ENCODE measurements at places on chromosomes 3 and 15.

DNA sequence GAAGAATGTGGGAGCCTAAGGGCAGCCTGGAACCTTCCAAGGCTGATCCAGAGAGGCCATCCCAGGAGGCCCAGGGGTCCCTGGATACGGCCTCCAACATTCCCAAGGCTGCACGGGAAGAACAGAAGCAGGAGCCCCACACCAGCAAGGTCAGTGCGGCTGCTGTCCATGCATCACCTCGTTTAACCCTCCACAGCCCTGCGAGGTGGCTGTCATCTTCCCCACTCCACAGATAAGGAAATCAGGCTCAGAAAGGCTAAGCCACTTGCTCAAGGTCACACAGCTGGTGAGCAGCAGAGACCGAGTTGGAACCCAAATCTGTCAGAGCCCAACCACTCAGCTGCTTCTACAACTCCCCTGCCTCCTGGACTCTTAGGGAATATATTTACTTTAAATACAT is 21.6 kb downstream of the SEMA7A start:
- no peak for DNase-seq
- H3K4me1 ChIP-seq: peaks cover 36% of the 10 kb centered on the region
- peaks cover 60% of the 10 kb centered on the region for H3K36me3 ChIP-seq
- H3K27ac ChIP-seq: peak overlapping the region; percentile 42
- H3K27me3 ChIP-seq: no peaks in the 10 kb centered on the region

DNA sequence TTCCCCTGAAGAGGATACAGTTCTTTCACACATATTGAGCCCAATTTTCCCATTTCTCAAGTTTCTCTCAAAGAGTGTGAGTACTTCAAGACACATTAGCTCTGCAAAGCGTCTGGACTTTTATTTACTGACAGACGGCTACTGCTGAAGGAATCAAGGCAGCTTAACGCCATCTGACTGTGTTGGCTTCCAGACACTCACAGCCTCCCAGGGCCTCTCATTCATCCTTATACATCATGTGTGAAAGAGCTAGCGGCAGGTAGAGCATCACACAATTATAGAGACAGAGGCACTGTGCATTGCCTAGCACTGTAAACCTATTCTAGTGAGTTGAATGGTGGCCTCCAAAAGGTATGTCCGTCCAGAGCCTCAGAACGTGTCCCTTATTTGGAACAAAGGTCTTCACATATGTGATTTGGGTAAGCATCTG is 284.1 kb upstream of the STT3B start:
- no peak overlapping the region for H3K4me3 ChIP-seq
- no peaks in the 10 kb centered on the region for H3K27me3 ChIP-seq
- peaks cover 57% of the 10 kb centered on the region for H3K4me1 ChIP-seq
- H3K36me3 ChIP-seq: peaks cover 4% of the 10 kb centered on the region
- no peak for DNase-seq
- peak overlapping the region; percentile 81 for H3K27ac ChIP-seq

- no peaks in the 10 kb centered on the region for H3K4me1 ChIP-seq
- DNase-seq: peak; percentile 1
- H3K4me3 ChIP-seq: no peak overlapping the region
- no peaks in the 10 kb centered on the region for H3K27me3 ChIP-seq
- no peak overlapping the region for H3K27ac ChIP-seq
Measured at GRCh38 chr3:54951405-54951804, 23.5 kb upstream of the LRTM1 start.

- DNase-seq: peak; percentile 14
- H3K4me3 ChIP-seq: no peak overlapping the region
- H3K36me3 ChIP-seq: peaks cover 25% of the 10 kb centered on the region
Measured at GRCh38 chr3:126908752-126909275, 74.1 kb upstream of the PLXNA1 start.

GRCh38 chr3:55873523-55874254 is 386.6 kb upstream of the WNT5A start:
- H3K27me3 ChIP-seq: peaks cover 2% of the 10 kb centered on the region
- H3K36me3 ChIP-seq: no peaks in the 10 kb centered on the region
- H3K27ac ChIP-seq: no peak overlapping the region
- DNase-seq: no peak

GRCh38 chr15:64166102-64166890 is 3.5 kb upstream of the PPIB start:
- no peak for DNase-seq
- H3K27me3 ChIP-seq: no peaks in the 10 kb centered on the region
- H3K4me1 ChIP-seq: peaks cover 38% of the 10 kb centered on the region
- H3K4me3 ChIP-seq: no peak overlapping the region
- no peak overlapping the region for H3K27ac ChIP-seq
- peaks cover 10% of the 10 kb centered on the region for H3K36me3 ChIP-seq

GRCh38 chr15:38072348-38073177 is 138.1 kb downstream of the TMCO5A start:
- H3K27me3 ChIP-seq: peaks cover 58% of the 10 kb centered on the region
- H3K4me3 ChIP-seq: peak overlapping the region; percentile 66
- H3K36me3 ChIP-seq: peaks cover 2% of the 10 kb centered on the region
- H3K4me1 ChIP-seq: peaks cover 66% of the 10 kb centered on the region
- peak overlapping the region; percentile 68 for H3K27ac ChIP-seq

DNA sequence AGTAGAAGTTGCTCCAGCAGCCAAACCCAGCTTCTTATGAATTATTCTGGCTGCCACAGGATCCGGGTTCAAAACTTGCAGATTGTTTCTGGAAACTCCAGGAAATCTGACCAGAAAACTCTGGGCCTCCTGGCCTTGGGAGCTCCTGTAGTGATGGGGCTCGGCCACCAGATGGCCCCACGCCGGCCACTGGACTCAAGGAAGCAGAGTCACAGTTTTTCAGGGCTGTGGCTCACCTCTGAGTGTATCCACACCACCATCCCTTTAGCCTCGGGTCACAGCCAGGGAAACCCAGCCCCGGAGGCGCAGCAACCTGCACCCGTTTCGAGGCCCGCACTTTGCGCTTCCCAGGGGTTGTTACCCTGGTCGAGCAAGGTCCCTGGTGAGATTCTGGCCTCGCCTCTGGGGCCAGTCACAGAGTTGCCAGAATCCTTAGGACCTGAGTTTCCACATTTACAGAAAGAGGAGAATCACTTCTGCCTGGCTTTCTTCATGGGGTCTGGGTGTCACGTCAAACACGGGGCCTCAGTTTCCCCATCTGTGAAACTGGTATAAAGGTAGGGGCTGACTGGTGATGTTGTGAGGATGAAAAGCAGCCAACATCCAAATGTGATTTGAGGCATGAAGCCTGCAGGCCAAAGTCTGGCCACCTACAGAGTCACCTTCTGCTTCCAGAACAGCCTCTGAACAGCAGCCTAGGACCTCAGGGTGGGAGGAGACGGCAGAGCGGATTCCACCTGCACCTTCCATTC is 53.5 kb upstream of the LCTL start:
- no peaks in the 10 kb centered on the region for H3K4me1 ChIP-seq
- H3K4me3 ChIP-seq: no peak overlapping the region
- peak; percentile 58 for DNase-seq
- H3K27me3 ChIP-seq: peaks cover 29% of the 10 kb centered on the region

DNA sequence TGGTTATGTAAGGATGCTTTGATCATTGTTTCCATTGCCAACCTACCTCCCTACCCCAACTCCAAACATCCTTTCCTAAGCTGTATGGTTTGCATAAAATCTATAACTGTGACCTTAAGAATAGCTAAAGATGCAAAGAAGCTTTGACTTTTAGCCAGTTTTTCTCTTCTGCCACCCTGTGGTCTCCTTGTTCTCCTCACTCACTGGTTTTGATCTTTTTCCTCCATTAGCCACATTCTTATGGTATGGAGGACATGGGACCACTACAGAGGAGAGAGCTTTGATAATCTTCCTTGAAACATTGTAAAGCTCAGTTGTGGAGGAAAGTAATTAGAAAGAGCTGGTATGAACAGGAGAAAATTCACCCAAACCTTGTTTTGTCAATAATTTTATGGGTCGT is 115.9 kb downstream of the NEK11 start:
- DNase-seq: no peak
- H3K27me3 ChIP-seq: no peaks in the 10 kb centered on the region
- H3K27ac ChIP-seq: no peak overlapping the region
- no peak overlapping the region for H3K4me3 ChIP-seq
- no peaks in the 10 kb centered on the region for H3K36me3 ChIP-seq

DNA sequence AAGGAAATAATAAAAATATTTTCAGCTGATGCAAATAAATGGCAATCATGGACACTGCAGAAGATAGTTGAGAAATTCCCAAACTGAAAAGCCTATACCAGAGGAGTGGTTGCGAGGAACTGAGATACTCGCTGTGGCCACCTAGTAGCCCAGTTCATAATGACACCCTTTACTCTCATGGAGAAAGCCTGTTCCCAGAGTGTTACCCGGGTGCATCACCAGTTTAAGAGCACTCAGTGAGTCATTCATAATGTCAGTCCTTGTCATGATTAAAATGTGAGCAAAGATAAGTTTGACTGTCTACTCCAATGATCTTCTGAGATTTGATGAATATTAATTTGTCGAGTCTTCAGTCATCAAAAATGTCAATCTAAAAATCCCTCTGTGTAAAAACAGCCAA is 138.4 kb upstream of the LRRC3B start:
- DNase-seq: no peak
- no peak overlapping the region for H3K4me3 ChIP-seq
- H3K27me3 ChIP-seq: no peaks in the 10 kb centered on the region
- H3K4me1 ChIP-seq: no peaks in the 10 kb centered on the region
- H3K27ac ChIP-seq: no peak overlapping the region

DNA sequence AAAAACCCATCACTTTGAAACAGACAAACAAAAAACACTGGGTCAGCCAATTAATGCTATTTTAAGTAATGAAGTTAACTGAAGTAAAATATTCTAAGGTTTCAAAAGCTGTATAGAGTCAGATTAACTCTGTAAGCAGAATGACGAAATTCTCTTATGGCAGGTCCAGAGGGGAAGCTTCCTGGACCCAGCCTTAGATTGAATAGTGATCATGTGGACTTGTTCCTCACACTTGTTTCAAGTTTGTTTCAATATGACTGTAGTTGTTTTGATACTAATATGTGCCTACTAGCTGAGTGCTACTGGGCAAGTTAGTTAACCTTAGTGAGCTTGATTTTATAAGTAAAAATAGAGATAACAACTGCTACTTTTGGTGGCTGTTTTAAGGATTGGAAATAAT is 32.6 kb downstream of the PLS1 start:
- DNase-seq: no peak
- H3K4me1 ChIP-seq: peaks cover 4% of the 10 kb centered on the region
- H3K27ac ChIP-seq: no peak overlapping the region
- H3K4me3 ChIP-seq: no peak overlapping the region
- no peaks in the 10 kb centered on the region for H3K27me3 ChIP-seq

GRCh38 chr3:28994161-28994905 is 286.5 kb upstream of the RBMS3 start:
- no peaks in the 10 kb centered on the region for H3K36me3 ChIP-seq
- H3K4me3 ChIP-seq: no peak overlapping the region
- no peak overlapping the region for H3K27ac ChIP-seq
- H3K4me1 ChIP-seq: peaks cover 9% of the 10 kb centered on the region

GRCh38 chr3:186081678-186082077 is 27.2 kb downstream of the ETV5 start:
- no peaks in the 10 kb centered on the region for H3K4me1 ChIP-seq
- no peak for DNase-seq
- peaks cover 13% of the 10 kb centered on the region for H3K27me3 ChIP-seq
- no peaks in the 10 kb centered on the region for H3K36me3 ChIP-seq
- no peak overlapping the region for H3K27ac ChIP-seq

DNA sequence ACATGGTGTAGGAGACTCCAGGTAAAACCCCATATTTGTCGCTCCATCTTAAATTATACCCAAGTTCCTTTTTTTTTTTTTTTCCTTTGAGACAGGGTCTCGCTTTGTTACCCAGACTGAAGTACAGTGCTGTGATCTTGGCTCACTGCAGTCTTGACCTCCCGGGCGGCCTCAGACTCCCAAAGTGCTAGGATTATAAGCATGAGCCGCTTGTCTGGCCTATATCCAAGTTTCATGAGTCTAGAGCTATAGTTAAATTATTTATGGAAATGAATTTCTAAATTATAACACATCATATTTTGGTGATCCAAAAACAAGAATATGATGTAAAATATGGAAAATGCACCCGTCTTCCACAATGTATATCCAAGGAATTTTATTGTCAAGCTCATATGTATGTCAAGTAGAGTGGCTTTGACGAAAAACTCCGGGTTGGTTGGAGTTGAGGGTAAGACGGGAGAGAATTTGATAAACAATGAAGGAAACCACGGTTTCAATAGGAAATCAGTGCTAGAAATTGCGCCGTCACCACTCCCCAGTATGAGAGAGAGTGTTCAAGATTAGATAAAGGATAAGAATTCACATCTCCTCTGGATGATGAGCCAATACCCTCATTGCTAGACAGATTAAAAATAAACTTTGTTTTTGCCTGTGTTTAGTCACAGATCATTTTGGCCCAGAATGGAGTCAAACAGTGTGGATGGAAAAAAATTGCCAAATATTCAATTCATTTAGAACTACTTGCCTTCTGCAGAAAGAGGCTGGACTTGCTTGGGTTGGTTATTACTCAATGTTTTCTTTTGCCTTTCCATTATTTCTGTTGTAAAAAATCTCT is 209.2 kb upstream of the NR2F2 start:
- no peaks in the 10 kb centered on the region for H3K36me3 ChIP-seq
- peaks cover 3% of the 10 kb centered on the region for H3K27me3 ChIP-seq
- H3K27ac ChIP-seq: no peak overlapping the region

GRCh38 chr3:133535971-133536881 is 37.3 kb upstream of the CDV3 start:
- no peak overlapping the region for H3K4me3 ChIP-seq
- no peaks in the 10 kb centered on the region for H3K27me3 ChIP-seq
- peaks cover 2% of the 10 kb centered on the region for H3K4me1 ChIP-seq
- H3K36me3 ChIP-seq: no peaks in the 10 kb centered on the region
- DNase-seq: no peak

DNA sequence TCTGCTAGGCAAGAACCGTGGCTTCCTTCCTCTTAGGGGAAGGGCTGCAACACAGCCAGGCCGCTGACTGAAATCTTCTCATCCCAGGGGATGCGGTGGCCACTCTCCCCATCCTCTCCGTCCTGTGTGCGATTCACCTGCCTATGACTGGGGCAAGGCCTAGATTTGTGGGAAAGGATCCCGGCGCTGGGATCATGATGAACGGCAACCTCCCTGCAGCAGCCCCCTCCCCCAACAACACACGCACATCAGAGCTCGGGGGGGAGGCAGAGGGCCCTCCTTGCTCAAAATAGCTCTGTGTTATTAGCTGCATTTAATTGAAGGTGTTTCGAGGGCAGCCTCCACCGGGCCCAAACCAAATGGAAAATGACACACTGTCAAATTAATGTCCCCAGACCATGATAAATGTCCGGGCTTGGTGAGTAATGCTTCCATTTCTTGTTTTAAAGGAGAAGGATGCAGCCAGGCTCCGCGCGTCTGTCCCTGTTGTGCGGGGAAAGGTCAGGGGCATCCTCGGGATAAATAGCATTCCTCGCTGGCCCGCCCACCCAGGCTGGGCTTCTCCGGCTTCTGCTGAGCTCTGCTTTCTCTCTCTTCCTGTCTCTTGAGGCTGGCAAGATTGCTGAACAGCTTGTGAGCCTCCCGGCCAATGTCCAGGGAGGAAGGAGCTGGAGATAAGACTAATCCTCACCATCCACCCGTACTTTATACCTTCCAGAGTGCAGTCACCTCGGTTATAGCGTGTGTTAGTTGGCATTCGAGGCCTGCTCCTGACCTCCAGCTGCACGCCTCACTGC is 56.4 kb upstream of the TLE3 start:
- H3K4me1 ChIP-seq: peaks cover 4% of the 10 kb centered on the region
- no peak overlapping the region for H3K27ac ChIP-seq
- no peaks in the 10 kb centered on the region for H3K36me3 ChIP-seq
- H3K27me3 ChIP-seq: peaks cover 18% of the 10 kb centered on the region
- DNase-seq: no peak

- no peaks in the 10 kb centered on the region for H3K4me1 ChIP-seq
- no peak overlapping the region for H3K4me3 ChIP-seq
- H3K36me3 ChIP-seq: no peaks in the 10 kb centered on the region
- H3K27me3 ChIP-seq: peaks cover 36% of the 10 kb centered on the region
- no peak overlapping the region for H3K27ac ChIP-seq
Measured at GRCh38 chr15:29776859-29777258, 45.4 kb downstream of the TJP1 start.
